Natural killer cell treated with Interleukin-12 subunit alpha and Interleukin-12 subunit beta and Interleukin-15 and Interleukin-18, amount 100 ng/mL, for 72 hours (primary cell): ENCODE measurements at places on chromosomes 16 and 17. TPM values are rescaled to one million over a fixed set of nuclear protein-coding genes. Genes with fewer than 3 reads are reported as not detected.

DNA sequence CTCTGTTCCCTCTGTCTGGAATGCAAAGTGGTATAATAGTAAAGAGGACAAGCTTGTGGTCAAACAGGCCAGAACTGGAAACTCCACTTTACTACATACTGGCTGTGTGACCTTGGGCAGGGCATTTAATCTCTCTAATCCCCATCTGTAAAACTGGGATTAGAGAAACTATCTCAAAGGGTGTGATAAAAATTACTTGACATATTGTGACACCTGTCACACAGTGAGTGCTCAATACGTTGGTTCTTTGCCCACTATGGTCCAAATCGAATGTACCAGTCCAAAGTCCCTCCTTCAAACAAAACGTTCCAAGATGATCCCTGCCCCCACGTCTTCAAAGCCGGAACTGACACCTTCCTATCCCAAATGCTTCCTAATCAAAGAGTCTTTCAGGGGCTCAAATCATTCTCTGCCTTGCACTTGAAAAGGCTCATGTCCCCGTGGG is 734 bp downstream of the PGAP3 start:
- no peak for DNase-seq

KRTAP9-3 gene
- total RNA-seq, result not detected

PNMT gene
- not detected for total RNA-seq

CD300H gene
- total RNA-seq, result not detected

GRCh38 chr16:73355981-73356380 is 308.1 kb upstream of the ZFHX3 start:
- DNase-seq, result no peak

GRCh38 chr16:17467923-17468540 is 2.7 kb downstream of the XYLT1 start:
- DNase-seq, result no peak

GRCh38 chr16:24671455-24671954 is 57.9 kb upstream of the TNRC6A start:
- DNase-seq, result no peak

EEF2K gene
- total RNA-seq, result 42.6 TPM

DNA sequence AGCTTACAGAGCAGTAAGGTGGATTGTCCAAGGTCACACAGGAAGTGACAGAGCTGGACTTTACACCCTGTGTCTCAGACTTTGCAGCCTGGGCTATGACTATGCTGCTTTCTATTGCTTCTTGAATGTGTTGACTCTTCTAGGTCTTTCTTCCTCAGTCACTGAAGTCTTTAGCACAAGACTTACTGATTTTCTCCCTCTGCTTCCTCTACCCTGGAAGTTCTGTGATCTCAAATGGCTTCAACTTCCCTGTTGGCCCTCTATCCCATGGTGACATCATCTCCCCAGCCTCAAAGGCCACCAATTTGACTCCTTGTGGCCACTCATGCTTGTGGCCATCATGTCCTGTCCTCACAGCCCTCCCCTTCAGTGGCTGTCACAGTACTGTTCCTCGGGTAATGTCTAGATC is 181.3 kb downstream of the HS3ST3A1 start:
- DNase-seq, result no peak

DNA sequence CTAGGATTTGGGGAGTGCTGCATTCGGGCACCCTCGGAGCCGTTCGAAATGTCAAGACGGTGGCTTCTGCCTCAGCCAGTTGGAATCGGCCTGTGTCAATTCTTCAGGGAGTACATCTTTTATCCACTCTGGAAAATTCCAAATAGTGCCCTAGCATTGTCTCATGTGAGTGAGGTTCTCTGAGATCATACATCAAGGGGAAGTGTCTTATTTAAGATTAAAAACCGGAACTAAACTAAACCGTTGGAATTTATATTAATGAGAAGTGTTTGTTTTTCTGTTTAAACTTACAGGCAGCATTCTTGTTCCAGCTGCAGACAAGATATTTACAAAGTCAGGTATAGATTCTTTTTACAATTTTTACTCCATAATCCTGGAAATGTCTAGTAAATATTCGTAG is 56.8 kb downstream of the SLC47A1 start:
- DNase-seq, result no peak

ABCA6 gene
- 1.1 TPM for total RNA-seq

CFAP97D1 gene
- not detected for total RNA-seq

DUS2 gene
- total RNA-seq, result 23.3 TPM

FN3K gene
- total RNA-seq, result 1.6 TPM
